B cell (primary cell): ENCODE measurements at places on chromosomes 12 and 14. TPM values are rescaled to one million over a fixed set of nuclear protein-coding genes. Genes with fewer than 3 reads are reported as not detected.

DNA sequence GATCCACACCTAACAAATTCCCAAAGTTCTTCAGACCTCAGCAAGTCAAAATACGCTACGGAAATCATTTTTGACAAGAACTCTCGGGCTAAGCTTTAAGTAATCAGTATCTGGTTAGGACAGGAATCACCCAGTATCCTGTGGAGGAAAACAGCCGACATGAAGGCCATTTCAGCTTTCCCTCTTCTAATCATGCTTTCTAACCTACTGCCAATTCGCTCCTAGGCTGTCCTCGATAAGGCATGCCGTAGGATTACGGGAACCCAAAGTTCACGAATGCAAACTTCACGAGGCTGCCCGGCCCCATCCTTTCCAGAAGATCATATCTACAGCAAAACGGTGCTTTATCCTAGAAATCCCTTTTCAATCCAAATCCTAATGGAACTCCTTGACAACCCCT, 81.8 kb upstream of the PTPRB start:
- H3K4me3 ChIP-seq, result no peak overlapping the region
- no peaks in the 10 kb centered on the region for H3K36me3 ChIP-seq
- no peaks in the 10 kb centered on the region for H3K27me3 ChIP-seq
- no peak overlapping the region for H3K27ac ChIP-seq
- H3K4me1 ChIP-seq, result no peaks in the 10 kb centered on the region

- H3K4me3 ChIP-seq, result no peak overlapping the region
- DNase-seq, result no peak
- H3K27ac ChIP-seq, result no peak overlapping the region
- H3K4me1 ChIP-seq, result peaks cover 1% of the 10 kb centered on the region
- peaks cover 5% of the 10 kb centered on the region for H3K27me3 ChIP-seq
Observed at GRCh38 chr12:27462151-27462694, 15.7 kb downstream of the SMCO2 start.

DNA sequence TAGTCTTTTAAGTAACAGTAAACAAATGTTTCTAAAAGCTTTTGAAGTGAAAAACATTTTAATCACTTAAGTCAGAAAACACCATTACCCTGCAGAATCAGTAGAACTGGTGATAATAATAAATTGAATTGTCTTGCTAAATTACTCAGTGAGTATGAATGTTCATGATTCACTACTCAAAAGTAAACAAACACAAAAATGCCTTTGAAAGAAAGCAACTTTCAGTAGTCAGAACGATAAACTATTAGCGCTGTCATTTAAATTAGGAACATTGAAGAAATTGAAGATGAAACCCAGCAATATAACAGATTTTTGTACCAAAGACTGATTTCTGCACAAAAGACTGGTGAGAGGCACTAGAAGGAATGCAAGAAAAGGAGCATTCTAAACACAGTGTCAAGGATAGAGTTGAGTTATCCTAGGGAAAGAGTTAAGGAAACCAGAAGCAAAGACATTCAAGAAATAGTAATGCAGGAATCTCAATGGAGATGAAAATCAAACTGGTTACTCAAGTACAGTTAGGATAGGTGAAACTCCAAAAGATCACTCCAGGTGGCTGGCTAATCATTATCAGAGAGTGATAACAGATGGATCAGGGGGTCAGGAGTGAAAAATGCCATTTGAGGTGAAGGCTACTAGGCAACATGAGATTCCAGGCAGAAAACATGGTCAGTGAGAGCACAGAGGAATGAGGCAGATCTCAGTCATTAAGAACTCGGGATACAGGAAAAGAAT, 77.4 kb upstream of the ALG10 start:
- no peaks in the 10 kb centered on the region for H3K4me1 ChIP-seq
- no peaks in the 10 kb centered on the region for H3K27me3 ChIP-seq
- H3K36me3 ChIP-seq, result no peaks in the 10 kb centered on the region

The RPS26 gene
- total RNA-seq, result 19.4 and 21.0 TPM in 2 replicates

The PPFIA2 gene
- not detected in 2 replicates for total RNA-seq

The BEGAIN gene
- not detected in 2 replicates for total RNA-seq

The TAS2R50 gene
- total RNA-seq, result 1.9 and 2.0 TPM in 2 replicates

The CLEC12A gene
- not detected in 2 replicates for total RNA-seq
